Retina (tissue), 1 donor: ENCODE measurements at places on chromosomes 12 and 14.

GRCh38 chr12:104974626-104975290 is 11.4 kb upstream of the NOPCHAP1 start:
- DNase-seq, result no peak

- DNase-seq, result no peak
Measured at GRCh38 chr12:34302131-34302885, 280.0 kb downstream of the ALG10 start.

DNA sequence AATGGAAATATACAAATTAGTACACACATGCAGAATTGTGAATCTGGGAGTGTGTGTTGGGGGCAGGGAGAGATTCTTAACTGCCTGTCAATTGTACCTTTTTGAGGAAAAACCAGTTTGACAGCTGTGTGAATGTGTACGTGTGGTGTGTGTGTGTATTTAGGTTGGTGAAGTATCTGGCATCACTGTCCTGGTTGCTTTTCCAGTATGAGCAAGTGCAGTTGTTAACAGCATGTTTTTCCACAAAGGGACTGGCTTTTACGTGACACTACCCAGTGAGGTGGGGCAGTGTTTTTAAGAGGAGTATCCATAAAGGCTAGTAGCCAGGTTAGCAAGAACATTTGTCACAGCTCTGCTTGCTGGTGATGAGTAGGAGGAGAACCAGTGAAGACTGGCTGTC is 56.1 kb downstream of the DAAM1 start:
- DNase-seq, result no peak

- no peak for DNase-seq
Measured at GRCh38 chr12:7395950-7396349, 48.0 kb downstream of the CD163L1 start.

DNA sequence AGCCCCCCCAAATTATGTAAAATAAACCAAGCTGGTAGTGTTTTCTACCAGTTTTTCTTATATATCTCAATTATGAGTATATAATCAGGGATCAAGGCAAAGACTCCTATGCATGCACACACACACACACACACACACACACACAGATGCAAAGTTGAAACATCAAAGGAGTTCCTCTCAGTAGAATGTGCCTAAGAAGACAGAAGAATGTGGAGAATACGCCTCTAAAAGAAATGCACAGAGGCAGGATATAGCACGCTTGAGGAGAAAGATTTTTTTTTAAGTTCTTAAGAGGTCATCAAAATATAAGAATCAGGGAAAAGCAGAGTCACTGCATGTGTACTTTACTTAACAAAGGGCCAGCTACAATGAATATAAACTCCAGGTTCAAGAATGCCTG is 138.2 kb upstream of the CLEC14A start:
- no peak for DNase-seq

GRCh38 chr12:106423291-106423690 is 65.7 kb downstream of the POLR3B start:
- no peak for DNase-seq

DNA sequence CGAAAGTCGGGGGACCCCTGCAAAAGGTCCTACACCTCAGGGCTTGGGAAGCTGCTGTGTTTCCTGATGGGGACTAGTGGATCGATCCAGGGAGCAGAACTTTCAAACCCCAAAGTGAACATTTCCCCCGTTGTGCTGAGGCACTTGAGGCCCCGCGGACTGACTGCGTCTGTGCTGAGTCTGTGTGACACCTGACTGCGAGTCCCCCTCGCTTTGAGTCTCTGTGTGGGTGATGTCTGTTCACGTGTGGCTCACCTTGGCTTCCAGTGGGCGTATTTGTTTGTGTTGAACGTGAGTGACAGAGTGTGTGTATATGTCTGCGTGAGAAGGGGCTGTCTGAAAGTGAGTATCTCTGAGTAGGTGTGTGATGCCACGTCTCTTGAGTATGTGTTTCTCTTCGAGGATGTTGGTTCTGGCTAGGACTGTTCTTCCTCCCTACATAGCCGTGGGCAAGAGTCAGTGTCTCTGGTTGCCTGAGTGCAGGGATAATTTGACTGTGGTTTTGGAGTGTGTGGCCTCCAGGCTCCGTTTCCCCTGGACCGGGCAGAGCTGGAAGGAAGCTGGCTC is 1.3 kb downstream of the TEAD4 start:
- no peak for DNase-seq

GRCh38 chr12:105502426-105502930 is 172.0 kb downstream of the C12orf75 start:
- DNase-seq, result no peak

DNA sequence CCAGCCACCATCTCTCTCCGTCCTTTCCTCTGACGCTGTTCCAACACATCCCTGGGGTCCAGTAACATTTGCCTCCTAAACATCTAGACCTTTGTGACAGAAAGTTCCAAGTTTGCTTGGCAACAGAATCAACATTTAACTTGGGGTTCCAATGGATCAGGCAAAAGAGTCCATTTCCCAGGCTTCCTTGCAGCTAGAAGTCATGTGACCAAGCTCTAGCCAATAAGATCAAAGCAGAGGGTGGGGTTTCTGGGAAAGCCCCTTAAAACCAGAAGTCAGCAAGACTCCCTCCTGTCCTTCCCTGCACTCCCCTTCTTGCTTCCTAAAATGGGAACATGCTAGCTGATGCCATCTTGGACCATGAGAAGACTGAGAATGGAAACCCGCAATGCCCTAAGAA is 14.7 kb downstream of the FOXN3 start:
- DNase-seq, result no peak

DNA sequence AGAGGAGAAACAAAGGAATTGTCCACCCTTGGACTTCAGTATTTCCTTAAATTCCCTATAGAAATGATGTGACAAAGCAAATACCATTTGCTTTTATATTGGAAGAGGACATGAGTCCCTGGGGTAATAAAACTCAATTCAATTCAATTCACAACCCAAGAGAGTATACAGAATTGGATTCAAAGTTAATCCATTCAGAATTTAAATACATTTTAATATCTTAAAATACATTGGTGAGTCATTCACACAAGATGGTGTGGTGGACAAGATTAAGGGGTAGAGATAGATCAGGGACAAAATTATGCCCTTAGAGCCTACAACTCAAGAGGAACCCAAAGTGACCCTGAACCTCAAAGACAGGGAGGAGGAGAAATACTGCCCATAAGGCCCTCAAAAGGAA is 495.0 kb upstream of the TMPO start:
- no peak for DNase-seq

GRCh38 chr14:77230914-77231313 is 40.1 kb downstream of the NGB start:
- DNase-seq, result no peak

GRCh38 chr12:22275843-22276242 is 58.7 kb downstream of the ST8SIA1 start:
- DNase-seq, result no peak

- DNase-seq, result no peak
Measured at GRCh38 chr12:90502070-90502469, 452.9 kb downstream of the CCER1 start.

- DNase-seq, result no peak
Measured at GRCh38 chr14:105250986-105251385, 2.7 kb downstream of the BTBD6 start.

- DNase-seq, result no peak
Measured at GRCh38 chr14:69860221-69860620, 19.0 kb upstream of the SMOC1 start.

DNA sequence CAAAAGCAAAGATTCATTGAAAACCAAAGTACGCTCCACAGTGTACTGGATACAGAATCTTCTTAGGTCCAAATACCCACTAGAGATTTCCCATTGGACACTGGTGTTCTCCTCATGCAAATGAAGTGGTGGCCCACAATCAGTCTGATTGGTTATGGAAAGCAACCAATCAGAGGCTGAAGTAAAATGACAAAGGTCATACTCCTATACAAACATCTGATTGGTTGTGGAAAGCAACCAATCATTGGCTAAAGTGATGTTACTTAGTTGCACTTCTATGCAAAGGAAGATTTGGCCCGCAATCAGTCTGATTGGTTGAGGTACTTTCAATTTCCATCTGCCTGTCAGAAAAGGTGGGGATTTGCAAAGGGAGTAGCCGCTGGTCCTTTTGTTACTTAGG is 1.3 kb upstream of the WASHC3 start:
- no peak for DNase-seq

DNA sequence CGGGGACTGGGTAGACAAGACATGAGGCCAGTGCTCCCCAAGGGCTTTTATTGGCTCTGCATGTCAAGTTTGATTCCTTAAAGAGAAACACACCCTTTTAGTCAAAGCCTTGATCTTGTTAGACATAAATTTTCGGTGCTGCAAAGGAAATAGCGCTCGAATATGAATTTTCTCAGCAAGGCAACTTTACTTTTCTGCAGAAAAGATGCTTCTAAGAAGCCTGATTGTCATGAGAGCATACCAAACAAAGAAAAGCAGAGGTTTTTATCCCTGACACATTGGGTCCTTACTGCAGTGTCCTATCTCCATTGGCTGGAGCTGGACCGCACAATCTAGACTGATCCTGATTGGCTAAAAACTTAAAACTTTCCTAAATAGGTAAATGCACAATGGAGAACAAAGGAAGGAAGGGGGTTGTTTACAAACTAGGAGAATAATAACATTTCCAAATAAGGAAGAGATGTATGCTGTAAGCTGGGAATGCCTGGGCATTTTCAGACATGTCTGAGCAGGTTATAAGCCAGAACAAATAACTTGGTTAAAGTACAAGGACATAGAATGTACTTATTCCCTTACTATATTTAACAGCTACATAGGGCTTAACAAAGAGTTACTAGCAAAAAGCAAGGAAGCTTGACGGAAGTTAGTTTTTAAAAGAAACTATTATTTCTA is 17.2 kb downstream of the TXNRD1 start:
- DNase-seq, result no peak

DNA sequence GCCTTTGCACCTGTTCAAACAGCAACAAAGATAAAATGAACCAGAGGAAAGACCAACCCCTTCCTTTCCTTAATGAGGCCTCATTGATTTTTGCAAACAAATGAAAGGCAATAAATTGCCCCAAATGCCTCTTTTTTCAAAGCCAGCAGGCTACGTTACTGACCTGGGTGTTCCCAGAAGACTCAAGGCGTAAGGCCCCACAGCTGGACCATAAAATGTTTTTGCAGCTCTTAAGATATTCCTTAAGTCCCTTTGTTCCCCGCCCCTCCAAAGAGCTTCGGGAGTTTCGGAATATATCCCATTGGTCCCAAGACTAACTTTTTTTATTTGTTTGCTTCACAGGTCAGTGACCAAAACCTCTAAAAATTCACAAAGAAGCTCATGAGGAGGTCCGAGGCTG is 462.9 kb upstream of the PRICKLE1 start:
- no peak for DNase-seq

DNA sequence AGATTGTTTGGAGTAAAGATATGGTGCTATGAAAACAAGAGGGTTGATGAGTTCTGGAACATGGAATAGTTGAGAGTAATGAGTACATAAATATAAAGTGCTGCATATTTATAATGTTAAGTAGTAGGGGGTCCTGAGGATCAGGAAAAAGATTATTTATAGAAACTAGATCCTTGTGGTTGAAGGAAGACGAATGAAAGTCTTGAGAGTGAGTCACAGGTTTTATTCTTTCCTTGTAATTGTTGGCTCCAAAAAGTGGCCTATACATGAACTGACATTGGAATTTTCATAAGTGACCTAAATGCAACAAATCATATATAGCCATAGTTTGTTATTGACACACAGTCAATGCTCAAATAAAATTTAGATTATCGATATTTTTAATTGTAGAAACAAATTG is 440.4 kb upstream of the PRICKLE1 start:
- DNase-seq, result no peak

DNA sequence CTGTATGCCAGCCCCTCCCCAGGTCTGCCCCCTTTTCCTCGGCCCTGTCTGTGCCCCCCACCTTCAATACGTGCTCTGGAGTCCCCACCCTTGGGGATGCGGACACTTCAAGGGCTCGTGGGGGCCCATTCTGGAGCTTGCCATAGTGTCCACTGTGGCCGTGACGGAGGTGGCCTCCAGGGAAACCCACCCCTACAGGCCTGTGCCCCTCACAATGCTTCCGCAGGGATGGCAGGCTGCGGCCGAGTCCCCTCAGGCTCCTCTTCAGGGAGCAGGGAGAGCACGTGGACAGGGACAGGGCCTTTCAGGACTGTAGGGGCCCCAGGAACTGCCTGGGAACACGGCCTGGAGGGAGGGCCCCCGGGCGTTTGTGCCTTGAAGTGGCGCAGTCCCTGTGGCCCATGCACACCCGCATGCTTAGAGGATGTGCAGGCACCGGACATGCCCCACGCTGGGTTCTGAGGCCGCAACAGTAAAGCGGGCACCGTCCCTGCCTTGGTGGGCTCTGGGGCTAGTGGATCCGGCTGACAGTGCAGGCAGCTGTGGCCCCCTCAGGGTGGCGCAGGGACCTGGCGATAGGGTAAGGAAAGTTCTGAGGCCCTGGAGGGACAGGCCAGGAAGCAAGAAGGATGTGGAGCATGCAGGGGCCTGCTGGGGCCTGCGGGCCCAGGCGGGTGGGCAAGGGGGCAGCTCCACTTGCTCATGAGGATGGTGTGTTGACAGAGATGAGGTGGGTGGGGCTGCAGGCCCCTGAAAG is 209.0 kb upstream of the RTL1 start:
- no peak for DNase-seq

GRCh38 chr14:23020143-23021128 is 10.5 kb upstream of the C14orf93 start:
- DNase-seq, result no peak

DNA sequence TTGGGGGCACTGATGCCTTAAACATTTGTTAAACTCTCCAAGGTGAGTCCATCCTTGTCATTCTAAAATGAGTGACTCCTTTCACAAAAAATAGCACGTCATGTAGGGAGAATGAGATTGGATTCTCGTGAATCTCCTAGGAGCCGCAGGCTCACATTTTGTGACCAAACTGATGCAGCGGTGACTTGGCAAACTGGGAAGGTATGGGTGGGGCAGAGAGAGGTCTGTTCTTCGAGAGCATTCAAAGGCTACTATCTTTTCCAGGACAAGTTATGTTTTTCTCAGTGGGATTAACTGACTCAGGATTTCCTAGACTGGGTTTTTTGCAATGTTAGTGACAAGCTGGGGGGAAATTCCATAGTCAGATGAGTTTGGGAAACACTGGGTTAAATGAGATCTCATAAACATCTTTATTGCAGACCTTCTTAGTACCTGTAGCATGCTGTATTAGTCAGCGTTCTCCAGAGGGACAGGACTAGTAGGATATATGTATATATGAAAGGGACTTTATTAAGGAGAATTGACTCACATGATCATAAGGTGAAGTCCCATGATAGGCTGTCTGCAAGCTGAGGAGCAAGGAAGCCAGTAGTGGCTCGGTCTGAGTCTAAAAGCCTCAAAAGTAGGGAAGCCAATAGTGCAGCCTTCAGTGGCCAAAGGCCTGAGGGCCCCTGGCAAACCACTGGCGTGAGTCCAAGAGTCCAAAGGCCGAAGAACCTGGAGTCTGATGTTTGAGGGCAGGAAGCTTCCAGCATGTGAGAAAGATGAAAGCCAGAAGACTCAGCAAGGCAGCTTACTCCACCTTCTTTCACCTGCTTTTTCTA is 61.0 kb downstream of the FOXN4 start:
- no peak for DNase-seq

DNA sequence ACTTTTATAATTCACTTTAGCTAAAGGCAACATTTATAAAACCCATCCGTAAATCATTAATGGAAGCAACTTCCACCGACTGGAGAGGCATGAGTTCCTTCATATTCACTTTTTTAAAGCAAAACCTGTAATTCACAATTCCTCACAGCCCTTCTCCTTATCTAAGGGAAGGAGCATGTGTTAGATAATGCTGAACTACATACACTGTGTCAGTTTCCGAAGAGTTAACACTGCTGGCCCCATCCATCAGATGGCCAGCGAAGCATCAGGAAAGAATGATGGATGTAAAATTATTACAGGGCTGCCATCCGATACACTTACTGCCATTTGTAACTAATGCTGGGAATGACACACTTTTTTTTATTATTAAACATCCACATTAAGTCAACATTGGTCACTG is 392.8 kb downstream of the SOX5 start:
- DNase-seq, result no peak
